ENCODE measurements at places on chromosomes 7 and 10.
A peak's percentile ranks its signal among the peaks of the same experiment; 100 is the strongest.

DNA sequence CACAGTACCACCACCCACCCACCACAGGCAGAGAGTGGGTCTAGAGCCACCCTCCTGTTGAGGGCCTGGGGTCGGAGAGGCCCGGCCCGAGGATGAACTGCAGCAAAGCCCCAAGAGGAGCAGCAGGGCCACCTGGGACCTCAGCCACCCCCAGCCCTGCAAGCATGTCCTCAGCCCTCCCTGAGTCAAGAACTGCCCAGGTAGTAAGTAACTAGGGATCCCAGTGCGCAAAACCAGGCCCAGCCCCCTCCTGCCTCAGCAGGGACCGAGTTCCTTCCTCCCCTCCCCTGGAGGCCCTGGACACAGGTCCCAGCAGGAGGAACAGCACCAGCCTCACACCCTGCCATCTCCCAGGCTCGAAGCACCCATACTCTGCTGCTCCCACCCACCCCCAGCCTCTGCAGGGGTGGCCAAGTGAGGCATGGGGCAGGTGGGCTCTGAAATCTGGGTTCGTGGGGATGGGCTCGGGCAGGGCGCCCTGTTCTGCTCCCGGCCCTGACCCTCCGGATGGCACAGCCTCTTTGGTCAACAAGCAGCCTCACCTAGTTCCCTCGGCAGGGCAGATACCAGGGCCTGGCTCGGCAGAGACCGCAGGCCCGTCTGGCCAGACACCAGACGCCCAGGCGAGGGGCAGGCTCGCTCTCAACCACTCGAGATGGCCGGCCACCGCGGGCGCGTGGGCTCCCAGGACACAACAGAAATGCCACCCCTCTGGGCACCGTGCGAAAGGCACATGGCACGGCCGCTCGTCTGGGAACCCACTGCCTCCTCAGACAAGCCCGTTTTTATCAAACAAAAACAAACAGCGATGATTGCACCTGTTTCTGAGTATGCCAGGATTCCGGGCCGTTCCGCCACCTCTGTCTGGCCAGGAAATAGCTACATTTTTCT lies 15.2 kb downstream of the PDGFA start:
- DNase-seq = no peak

- no peak for DNase-seq
Observed at GRCh38 chr10:44873160-44873559, 38.0 kb upstream of the TMEM72 start.

- peak; percentile 64 for DNase-seq
Observed at GRCh38 chr10:91163269-91163868, 57.1 kb upstream of the PCGF5 start.

DNA sequence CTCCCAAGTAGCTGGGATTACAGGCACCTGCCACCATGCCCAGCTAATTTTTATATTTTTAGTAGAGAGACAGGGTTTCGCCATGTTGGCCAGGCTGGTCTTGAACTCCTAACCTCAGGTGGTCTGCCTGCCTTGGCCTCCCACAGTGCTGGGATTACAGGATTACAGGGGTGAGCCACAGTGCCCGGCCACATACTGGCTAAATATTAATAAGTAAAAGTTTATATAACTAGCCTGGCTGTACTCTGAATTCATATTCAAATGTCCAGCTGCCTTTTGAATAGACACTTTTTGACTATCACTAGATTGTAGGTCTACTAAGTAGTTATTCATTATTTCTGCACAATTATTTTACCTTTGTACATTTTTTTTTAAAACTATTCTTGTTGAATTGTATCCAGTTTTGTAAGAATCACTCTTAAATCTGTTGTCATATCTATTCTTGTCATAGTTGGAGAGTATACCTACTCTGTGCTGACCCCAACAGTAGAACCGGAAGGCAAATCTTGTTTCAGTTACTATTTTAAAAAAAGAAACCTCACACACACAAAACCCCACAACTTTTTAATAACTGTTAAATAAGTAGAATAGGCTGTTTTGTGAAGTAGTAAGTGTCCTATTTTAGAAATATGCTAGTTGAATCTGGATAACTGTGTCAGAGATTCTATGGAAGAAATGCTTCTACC lies 29.6 kb downstream of the MINPP1 start:
- DNase-seq = no peak

DNA sequence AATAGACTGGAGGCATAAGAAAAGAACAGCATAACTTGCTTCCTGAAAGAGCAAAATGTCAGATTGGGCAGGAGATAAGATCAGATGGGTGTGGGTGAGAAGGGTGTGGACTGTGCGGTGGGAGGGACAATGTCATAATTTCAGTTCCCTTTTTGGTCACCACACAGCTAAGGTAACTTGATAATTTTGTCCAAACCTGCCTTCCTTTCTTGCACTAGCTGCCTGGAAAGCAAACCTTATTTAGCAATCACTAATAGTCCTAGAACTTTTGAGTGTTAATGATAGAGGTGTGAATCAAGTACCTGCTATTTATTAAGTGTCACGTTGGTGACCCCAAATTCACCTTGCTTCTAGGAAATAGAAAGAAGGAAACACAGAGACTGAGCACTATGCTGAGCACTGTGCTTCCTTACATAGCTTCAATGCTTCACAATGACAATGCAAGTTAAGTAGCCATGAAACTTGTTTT lies 72.4 kb upstream of the SP4 start:
- DNase-seq = no peak

- DNase-seq = no peak
Observed at GRCh38 chr7:127726476-127726875, 74.5 kb downstream of the SND1 start.
